ENCODE measurements at places on chromosomes 7 and 10.

DNA sequence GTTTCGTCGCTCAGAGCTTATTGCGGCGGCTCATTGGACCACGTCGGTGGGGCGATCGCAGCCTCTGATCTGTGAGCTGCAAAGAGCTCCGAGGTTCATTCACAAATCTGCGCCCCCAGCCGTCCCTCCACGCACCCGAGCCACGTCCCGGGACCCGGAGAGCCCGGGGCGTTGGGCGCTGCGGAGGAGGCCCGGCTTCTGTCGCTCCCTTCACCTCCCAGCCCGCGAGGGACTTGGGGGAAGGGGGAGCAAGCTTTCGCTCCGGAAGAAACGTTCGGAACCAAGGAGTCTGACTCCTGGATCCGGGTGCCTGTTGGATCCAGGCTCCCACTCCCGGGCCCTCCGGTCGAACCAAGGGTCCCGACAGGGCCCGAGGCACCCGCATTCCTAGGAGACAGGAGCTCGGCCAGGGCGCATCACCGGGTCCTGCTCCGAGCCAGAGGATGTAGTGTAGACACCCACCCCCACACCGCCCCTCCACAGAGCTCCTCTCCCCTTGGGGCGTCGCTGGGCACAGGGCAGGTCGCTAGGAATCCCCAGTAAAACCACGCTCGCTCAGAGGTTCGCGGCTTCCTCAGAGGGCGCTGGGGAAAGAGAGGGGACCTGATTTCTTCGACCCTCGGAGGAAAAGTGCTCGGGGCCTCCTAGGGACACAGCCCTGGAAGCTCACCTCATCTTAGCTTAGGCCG is 7.9 kb upstream of the EN2 start:
- DNase-seq: no peak

DNA sequence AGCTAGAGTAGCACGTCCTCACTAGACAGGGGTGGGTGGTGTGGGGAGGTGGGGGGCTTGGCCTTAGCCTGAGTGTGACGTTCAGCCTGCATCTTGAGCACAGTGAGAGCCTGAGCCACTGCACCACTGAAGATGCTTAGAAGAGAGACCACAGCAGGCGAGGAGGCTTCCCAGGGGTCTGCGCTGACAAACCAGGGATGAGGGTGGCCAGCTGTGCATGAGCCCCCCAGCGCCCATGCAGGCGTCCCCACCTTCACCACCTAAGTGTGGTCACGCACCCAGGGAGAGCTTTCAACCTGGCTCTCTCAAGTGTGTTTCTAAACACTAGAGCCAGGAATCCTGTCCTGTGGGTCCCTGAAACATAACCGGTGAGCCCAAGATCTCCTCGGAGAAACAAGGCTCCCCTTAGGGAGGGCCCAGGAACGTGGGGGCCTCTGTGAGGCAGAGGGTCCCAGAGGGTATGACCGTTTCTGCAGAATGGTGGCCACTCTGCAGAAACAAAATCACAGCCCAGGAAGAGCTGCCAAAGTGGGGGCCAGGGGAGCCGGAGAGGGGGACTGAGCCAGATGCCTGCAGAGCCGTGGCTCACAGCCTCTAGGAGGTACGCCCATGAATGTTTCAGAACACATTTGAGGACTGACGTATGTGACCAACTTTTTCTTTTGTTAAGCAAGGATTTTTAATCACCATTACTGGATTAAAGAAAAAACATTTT is 85.2 kb upstream of the INSIG1 start:
- DNase-seq: no peak

GRCh38 chr10:12109286-12109685 is 20.2 kb upstream of the SEC61A2 start:
- no peak for DNase-seq

- DNase-seq: no peak
Observed at GRCh38 chr10:66550351-66550750, 375.5 kb upstream of the LRRTM3 start.

GRCh38 chr10:128689667-128690066 is 563.4 kb upstream of the MKI67 start:
- DNase-seq: no peak

GRCh38 chr7:30975256-30975899 is 11.6 kb downstream of the GHRHR start:
- DNase-seq: no peak

GRCh38 chr10:115103700-115104099 is 10.5 kb downstream of the ATRNL1 start:
- DNase-seq: no peak

DNA sequence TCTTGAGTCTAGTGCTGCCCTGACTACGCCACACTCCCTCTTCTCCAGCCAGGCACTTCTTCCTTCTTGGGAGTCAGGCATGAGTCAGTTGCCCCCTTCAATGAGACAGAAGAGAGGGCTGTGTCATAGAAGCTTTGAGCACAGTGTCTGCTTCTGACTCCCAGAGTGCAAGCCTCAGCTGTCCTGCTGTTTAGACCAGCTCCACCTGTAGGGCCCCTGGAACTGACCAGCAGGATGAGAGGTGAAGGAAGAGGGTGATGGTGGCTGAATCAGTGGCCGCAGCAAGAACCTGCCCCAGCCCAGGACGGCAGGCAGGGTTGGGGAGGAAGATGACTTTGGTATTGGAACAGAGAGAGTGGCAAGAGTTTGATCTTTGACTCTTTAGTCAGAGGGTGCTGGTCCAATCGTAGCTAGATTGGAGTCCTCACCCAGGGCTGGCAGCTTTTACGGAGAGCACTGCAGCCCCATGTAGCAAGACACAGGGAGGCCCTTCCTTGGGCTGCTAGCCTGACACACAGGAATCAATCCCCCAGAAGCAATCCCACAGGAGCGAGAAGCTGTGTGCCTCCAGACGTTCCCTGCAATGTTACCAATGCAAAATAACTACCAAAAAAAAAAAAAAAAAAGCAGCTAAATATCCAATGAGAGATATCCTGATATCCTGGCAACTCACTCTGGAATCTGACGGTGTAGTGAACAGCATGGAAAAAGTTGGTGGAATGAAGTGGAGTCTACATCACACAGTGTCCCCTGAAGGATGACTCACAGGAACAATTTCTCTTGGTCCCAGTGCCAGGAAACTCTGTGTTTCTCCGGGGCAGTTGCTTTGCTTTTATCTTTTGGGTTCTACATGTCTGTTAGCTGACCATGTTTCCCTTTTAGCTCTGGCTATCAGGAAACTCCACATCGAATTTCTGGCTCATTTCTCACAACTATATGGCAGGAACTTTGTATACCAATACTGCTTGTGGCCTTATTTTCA is 6.9 kb downstream of the C10orf62 start:
- no peak for DNase-seq

DNA sequence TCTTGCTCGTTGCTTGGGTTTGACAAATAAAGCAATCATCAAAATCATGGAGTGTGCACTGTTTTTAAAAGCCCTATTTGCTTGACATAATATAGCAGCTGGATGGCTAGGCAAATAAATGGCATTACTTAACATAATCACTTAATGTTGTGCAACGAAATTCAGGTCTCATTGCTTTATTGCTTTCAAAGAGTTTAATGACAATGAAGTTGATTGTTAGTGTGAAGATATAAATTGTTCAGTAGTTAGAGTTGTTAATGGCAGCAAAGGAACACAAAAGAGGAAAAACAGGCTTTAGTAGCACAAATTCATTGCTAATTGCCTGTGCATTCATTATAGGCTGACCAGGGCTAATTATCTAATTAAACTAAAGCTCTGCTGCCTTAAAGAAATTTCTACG is 7.6 kb upstream of the ADO start:
- no peak for DNase-seq

DNA sequence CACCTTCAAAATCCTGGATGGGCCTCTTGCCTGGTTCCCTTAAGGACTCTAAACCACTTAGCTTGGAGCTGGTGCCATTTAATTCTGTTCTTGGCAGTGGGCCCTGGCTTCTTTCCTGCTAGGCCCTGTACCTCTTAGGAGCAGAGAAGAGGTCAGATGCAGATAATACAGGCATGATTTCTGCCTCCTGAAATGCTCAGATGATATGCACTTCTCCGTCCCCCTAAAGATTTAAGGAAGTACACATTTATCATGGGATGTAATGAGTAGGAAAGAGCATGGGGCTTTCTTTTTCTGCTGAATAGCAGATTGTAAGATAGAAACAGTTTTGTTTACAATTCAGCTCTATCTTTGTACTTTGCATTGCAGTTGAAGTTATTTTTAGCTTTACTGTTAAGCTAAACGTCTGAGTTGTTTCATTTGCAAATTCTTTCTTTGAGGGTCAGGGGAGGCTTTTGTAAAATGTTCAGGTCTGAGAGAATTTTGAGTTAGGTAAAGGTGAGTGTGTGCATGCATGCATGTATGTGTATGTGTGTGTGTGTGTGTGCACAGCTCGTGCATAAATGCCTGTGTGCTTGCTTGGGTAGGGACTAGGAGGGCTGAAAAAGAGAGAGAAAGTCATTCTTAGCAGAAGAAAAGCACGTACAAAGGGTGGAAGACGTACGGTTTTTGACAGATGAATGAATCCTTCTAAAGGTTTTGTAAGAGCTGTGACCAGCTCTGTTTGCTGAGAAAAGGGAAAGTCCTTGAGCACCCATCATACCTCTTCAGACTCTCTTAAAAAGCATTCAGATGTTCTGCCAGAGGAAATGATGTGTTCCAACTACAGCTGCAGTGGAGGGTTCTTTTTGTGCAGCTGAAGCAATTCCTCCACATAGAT is 364.2 kb downstream of the AUTS2 start:
- no peak for DNase-seq

- no peak for DNase-seq
Observed at GRCh38 chr10:77197544-77197943, 440.1 kb downstream of the KCNMA1 start.

DNA sequence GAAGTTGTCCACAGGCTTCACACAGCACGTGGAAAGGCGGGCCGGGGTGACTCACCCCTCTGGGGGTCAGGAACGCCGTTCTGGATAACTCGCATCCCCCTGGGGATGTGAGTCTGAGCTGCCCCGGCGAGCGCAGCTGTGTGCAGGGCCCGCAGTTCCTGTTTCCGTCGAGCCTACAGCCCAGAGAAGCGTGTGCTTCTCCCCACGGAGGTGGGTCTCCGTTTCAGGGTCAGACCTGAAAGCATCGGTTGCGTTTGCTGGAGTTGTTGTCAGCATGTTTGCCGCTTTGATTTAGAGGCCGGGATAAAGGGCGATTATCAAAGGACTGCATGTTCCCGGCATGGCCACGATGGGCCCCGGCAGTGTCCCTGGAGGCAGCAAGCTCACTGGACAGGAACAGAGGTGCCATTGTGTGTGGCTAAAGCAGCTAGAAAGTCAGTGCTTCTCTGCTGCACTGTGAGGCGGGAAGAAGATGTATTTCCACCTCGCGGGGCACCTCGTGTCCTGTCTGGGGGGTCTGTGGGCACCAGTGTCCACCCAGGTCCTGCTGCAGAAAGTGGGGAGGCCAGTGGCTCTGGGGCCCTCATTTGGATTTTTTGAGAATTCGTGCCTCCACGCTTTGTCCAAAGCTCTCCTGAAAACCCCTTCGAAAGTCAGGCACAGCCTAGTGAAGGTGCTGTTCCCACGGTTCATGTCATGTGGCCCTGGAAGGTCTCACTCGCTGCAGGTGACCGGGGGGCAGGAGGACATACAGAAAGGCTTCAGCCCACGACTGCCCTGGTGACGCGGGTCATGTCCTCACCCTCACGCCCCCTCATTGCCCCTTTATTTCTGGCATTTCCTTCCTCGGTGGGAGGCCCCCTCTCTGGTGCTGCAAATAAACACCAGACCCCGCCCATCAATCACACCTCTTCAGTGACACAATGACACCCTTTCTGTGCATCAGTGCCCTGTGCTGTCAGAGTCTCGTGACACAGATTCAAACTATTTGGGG is 27.4 kb upstream of the GDI2 start:
- no peak for DNase-seq

DNA sequence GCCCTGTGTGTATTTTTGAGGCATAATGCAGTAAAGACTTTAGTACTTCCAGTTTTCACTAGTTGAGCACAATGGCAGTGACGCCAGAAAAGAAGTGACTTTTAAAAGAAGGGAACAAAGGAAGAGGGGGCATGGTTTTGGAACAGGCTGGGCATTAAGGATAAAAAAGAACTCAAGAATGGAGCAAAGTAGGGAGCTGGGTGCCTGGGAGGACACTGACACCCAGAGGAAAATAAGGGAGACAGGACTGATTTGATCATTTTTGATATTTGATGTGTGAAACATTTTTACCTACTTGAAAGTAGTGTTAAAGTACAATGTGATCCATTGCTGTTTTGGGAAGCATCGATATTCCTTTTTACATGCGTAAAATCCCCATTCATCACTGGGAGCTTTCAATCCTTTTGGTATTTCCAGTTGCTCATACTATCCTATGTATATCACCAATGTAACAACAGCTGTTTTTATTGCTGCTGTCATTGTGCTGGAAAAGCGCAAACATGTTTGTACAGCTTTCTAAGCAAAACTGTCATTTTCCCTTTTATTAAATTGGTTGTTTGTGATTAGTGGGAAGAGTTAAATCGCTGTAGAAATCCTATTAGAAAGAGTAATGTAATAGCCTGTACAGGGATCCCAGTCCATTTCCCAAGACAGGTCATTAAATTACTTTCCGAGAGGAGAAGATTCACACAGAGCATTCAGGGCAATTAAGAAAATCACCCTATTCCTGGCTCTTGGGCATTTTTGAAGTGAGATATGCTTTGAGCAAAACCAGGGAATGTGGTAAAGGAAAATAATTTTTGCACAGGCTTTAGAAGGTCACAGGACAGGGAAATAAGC is 85.2 kb downstream of the ADAM12 start:
- DNase-seq: no peak

GRCh38 chr10:12927896-12928295 is 73.6 kb downstream of the CCDC3 start:
- DNase-seq: no peak

- no peak for DNase-seq
Observed at GRCh38 chr7:148084138-148084537, 506.4 kb upstream of the C7orf33 start.

GRCh38 chr10:12807096-12807755 is 194.3 kb downstream of the CCDC3 start:
- DNase-seq: no peak

DNA sequence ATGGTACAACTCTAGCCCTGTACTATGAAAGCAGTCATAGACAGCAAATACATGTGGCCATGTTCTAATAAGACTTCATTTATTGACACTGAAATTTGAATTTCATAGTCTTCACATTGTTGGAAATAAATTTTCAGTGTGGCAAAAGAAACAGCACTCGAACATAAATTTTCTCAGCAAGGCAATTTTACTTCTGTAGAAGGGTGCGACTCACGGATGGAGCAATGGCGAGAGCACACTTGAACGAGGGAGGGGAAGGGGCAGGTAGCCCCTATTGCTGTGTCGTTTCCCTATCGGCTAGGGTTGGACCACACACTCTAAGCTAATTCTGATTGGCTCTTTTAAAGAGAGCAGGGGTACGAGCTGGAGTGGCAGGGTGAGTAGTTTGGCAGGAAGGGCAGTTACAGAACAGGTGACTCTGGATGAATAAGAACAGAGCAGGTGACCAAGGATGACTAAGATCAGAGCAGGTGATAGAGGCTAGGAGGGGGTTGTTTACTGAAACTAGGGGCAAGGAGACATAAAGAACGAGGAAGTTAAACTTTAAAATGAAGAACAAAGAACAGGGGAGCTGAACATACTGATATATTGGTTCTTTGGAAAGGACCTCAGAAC is 52.0 kb downstream of the LRRC4 start:
- no peak for DNase-seq

DNA sequence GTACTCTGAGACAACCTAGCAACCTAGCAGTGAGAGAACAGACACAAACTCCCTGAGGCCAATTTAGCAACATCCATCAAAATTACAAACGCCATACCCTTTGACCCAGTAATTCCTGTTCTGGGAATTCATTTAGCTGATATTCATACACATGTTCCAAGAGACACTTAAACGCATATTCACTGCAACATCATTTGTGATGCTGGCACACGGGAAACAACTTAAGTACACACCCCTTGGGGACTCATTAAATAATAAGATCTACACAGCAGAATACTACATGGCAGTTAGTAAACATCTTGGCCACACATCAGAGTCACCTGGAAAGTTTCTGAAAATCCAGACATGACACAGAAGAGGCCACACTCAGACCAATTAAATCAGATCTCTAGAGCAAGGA is 17.6 kb downstream of the NUDCD3 start:
- DNase-seq: no peak
